ENCODE measurements at places on chromosomes 2 and 18.

GRCh38 chr2:235855011-235855410, 313.2 kb downstream of the GBX2 start:
- no peak for DNase-seq

- DNase-seq: no peak
Observed at GRCh38 chr2:240362826-240363745, 72.4 kb upstream of the GPC1 start.

DNA sequence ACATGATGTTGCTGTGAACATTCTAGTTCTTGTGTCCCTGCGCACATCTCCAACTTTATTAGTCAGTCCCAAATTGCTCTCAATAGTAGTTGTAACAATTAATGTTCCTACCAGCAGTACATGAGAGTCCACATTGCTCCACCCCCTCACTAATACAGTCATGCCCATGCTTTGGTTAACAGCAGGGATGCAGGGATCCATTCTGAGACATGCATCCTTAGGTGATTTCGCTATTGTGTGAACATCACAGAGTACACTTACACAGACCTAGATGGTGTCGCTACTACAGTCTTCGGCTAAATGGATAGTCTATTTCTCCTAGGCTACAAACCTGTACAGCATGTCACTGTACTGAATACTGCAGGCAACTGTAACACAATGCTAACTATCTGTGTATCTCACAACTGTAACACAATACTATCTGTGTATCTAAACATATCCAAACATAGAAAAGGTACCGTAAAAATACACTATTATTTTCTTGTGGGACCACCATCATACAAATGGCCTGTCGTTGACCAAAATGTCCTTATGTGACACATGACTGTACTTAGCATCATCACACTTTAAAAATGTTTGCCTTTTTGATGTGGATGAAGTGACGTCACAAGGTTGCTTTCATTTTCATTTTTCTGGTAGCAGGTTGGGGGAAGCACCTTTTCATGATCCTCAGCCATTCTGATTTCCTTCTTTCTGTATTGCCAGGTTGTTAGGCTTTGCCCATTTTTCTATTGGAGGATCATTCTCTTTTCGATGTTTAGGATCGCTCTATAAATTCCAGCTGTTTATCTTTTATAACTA, 82.9 kb upstream of the RNF152 start:
- no peak for DNase-seq

GRCh38 chr2:37573451-37574388, 97.7 kb downstream of the CDC42EP3 start:
- no peak for DNase-seq

- DNase-seq: no peak
Observed at GRCh38 chr2:26847655-26848335, at the start of gene DPYSL5. TSS of gene DPYSL5 (plus strand) at chr2:26848132. CDS start at chr2:26898500, 50,368 bp downstream.

DNA sequence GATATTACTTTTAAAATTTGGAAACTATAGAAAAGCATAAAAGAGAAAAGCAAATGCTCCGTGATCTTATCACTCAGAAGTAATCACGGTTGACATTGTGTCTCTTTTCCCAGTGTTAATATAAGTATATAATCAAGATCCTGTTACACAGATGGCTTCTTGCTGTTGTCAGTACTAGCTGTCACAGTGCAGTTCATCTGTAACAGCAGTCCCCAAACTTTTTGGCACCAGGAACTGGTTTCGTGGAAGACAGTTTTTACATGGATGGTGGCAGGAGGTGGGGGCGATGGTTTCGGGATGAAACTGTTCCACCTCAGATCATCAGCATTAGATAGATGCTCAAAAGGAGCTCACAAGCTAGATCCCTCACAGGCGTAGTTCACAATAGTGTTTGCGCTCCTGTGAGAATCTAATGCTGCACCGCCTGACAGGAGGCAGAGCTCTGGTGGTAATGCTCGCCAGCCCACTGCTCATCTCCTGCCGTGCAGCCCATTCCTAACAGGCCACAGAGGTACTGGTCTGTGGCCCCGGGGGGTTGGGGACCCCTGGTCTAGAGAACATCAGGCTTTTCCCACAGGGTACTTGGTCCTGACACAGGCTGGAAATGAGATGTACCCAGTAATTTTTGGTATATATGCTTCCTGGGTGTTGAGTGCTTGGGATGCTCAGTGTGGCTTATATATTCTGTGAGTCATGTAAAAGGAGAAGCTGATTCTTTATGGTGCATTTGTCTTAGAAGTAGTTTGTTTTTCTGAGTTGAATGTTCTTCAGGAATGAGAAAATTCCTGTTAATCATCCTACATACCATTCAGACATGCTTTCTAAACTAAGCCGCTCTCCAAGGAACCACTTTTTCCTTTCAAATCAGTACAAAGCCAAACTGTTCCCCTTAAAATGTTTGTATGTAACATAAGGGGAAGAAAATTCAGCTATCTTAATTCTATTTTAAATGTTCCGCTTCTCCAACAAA, 121.8 kb downstream of the NCK2 start:
- DNase-seq: no peak
